NCI-H1092 treated with DMSO at 0.1 percent for 48 hours (cell line): ENCODE measurements at places on chromosomes 11 and 22.

DNA sequence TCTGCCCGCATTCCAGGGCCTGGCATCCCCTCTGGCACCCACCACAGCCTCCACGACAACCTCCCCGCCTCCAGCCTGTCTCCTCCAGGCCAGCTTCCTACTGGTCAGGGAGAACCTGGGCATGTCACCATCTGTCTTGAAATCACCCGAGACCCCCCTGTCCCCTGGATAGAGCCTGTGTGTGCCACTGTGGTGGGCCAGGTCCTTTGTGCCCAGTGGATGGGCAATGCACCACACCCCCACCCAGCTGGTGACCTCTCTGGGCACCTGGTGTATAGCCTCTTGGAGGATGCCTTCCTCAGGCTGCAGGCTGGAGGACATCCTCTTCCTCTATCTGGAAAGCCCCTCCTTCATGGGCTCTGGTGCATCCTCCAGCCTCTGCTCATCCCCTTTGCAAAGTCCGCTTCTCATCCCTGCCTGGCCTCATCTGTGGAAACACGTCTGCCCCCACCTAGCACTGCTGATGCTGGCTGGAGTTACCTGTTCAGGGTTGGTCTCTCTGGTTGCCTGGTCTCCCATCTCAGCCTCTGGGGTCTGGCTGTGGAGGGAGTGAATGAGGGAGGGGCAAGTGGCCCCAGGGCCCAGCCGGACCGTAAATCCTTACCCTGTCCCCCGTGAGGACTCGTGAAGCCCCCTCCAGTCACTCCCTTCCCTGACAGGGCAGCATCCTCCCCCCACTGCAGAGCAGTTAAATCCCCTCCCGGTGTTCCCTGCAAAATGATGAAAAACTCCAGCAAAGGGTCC, 589.6 kb downstream of the TBC1D22A start:
- DNase-seq = no peak

DNA sequence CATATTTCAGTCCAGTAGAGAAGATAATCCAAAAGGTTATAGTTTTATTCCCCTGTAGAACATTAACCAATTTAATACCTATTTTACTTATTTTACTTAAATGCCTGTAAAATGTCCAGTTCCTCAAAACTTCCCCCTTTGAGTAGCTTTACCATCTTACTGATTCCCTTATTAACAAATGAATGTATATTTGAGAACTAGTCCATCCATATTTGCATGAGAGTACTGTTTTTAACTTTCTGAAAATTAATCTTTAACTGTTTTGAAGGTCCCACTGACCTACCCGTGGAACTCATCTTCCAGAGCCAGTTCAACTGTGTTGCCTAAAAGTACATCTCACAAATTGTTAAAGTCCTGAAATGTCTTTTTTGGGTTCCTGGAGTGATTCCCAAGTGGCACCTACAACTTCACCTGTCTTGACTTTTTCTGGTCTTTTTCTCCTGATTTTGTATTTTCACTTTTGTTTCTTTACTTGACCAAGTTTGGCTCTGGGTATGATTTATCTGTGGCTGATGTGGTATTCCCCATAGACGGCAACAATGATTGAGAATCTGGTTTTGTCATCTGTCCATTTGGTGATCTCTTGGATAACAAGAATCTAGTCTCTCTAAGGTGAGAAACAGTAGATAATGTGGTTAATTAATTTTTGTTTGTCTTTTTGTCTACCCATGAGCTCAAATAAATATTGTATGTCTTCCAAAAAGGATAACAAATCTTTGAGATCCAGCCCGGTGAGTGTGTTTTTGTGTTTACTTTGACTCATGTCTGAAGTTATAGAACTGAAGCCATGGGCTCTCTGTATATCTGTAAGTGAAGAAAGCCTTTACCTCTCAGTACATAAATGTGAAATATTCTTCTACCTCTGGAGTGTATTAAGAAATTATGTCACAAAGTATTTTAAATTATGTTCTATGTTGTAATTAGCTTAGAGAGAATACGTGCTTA, 174.2 kb downstream of the ETS1 start:
- no peak for DNase-seq

DNA sequence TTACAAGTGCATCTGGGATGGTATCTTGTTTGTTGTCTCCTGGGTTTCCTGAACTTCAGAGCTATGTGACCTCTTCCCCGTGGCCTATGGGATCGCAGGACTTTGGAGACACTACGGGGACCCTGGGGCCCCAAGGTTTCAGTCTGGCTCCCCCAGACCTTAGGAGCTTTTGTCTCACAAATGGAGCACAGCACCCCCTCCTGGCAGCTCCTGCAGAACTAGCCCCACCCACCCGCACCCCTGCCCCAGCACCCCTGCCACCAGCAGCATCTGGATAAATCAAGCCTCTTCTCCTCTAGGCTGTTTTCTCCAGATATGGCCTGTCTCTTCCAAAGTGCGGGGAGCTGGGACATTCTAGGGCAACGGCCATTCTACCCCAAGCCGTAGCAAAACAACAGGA, 10.4 kb downstream of the RCOR2 start:
- no peak for DNase-seq

DNA sequence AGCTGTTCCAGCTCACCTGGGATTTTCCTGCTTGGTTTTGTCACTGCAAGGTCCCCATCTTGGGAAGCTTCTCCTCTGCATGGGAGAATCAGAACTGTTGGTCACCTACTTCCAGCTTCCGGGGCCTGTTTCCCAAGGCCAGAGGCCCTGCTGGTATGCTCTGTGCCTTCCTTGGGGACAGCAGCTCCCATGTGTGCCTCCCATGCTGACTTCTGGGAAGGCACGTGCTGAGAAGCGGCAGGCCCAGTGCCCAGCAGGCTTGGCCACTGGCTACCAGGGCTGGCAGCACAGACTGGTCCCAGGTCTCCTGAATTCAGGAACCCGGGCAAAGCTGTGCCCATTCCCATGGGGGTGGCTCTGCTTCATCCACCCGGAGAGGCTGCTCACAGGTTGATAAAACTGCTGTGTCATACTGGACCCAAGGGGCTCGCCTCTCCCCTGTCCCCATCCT, 33.8 kb downstream of the MYEOV start:
- no peak for DNase-seq

DNA sequence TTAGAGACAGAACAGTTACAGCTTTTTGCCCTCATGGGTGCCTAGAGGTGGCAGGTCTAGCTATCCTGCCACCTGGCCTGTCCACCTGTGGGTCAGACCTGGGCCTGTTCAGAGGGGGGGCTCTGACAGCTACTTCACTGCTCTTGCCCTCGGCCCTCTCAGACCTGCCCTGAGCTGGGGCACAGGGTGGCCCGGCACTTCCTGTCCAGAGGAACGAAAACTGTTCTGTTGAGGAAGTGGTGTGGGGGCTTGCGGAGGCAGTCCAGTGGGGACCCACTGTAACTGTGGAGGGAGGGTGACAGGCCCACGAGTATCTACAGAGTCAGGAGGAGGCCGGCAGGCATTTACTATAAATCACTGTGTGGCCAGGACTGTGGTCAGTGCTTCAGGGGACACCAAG, 16.2 kb downstream of the TESMIN start:
- no peak for DNase-seq

DNA sequence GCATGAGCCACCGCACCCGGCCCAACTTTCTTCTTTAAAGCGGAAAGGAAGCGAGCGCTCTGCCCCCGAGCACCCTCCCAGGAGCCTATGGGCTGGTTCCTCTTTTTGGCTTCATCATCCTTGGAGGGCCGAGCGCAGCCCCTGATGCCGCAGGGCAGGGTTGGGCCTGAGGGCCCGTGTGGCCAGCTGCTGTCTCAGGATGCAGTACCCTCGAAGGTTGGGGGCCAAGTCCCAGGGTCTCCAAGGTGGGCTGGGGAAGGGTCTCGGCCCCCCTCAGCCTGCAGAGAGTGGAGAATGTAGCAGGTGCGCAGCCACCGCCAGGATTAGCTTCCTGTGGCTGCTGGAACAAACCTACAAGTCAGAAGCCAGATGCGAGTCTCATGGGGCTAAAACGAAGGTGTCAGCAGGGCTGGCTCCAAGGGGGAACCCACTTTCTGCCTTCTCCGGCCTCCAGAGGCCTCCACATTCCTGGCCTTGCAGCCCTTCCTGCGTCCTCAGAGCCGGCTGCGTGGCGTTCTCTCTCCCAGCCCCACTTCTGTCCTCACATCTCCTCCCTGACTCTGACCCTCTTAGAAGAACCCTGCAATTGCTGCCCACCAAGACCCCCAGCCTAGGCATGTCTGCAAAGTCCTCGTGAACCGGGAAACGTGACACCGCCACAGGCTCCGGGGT, 2.9 kb downstream of the PANX2 start:
- DNase-seq = no peak

DNA sequence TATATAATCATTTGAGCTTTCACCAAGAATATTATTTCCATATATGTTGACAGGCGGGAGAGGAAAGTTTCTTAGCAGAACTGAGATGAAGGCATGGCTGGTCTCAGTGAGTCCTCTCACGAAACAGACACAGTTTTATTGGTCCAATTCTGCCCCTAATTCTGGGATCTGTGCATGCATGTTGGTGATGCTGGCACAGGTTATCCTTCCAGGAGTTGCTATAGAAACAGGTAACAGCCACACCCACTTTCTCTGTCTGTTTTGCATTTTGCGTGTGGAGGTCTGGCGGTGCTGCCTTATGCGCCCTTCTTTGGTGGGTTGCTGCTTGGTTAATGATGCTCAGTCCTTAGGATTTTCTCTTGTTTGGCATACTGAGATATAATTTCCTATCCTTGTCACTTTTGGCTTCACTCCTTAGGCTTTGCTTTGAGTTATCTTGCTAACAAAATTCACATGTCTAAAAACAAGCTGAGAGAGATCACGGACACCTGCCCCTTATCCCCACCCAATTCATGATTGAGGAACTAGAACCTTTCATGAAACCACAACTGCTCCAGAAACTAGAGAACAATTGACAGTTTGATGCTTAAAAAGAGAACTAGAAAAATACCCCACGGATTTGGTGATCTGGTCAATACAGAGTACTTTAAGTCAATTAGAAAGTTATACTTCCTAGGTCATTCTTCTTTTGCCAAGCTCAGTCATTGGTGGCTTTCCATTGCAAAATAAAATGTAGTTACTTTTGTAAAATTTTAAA, 189.3 kb downstream of the FAT3 start:
- no peak for DNase-seq

- no peak for DNase-seq
These were observed 61.5 kb upstream of the EP300 start for GRCh38 chr22:41030891-41031290.

DNA sequence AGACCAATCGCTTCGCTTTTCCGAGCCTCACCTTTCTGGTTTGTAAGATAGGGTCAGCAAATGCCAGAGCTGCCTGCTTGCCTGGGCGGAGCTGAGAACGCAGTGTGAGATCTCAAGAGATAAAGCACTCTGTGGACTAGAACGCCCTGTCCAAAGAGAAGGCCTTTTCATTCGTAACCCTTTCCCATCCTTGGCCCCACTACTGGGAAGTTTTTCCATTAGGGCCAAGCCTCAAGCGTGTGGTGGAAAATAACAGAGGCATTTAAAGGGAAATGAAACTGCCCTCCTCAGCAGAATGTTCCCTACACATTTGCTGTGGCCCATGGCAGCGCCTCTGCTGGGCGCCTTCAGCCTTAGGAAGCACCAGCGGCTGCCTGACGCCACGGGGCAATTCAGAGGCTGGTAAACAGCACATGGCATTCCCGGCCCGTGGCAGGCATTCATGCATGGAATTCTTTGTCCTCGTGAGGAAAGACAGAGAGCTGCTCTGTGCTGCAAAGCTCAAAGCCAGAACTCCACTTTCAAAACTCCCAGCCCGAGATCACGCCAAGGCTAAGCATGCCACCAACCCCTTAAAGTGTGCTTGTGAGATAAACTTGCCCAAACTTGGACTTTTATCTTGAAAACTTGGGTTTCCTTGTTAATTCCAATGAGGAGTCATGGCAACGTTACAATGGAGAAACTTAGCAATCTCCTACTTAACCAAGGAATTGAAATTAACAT, 38.1 kb downstream of the AHNAK start:
- no peak for DNase-seq

DNA sequence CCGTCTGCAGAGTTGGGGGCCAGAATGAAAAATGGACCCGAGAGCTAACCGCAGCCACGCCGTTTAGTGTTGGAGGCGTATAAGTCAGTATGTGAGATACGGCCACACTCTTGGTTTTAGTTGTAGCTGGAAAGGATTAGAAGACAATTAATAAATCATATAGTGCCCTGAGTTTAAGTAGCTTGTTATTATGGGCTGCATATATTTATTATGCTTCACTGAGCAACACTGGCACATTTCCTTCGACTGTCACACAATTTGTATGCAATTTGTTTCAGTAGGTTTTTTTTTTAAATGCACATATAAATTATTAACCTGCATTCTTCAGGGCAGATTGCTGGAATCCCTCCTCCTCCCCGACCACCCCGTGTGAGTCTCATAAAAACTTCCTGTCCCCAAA, 56.9 kb downstream of the PKNOX2 start:
- no peak for DNase-seq

- no peak for DNase-seq
These were observed 40.0 kb downstream of the ZC3H12C start for GRCh38 chr11:110133160-110133559.

DNA sequence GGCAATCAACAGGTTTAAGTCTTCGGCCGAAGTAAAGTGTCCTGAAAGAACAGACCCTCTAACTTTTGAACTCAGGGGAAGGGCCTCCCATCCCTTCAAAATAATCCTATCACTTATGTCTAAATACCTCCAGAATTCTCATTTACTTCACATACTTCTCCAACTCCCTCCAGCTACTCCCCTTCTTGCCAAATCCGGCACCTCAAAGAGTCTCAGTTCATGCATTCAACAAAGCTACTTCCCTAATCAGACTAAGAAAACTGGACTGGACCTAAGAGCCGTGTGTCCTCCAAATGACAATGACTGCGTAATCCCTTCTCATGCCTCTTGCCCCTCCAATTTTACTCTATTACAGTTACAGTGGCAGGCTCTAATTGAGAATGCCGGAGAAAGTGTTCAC, 1.3 kb downstream of the DDB1 start:
- DNase-seq = no peak

- DNase-seq = no peak
These were observed 20.5 kb upstream of the RBFOX2 start for GRCh38 chr22:36048911-36049677.

GRCh38 chr22:45804986-45805325, 133.3 kb downstream of the ATXN10 start:
- DNase-seq = no peak

DNA sequence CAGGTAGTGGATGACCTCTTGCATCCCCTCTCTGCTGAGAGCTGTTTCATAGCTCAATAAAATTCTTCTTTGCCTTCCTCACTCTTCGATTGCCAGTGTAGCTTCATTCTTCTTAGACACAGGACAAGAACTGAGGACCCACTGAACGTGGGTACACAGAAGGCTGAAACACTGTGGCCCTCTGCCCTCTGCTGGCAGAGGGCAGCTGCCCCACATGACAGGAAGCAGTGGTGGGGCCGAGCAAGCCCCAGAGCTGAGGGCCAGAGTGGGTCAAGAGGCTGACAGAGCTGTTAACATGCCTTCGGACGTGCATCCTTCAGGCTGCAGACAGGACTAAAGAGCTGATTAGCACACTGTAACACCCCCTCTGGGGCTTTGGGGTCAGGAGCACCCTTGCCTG, 15.6 kb downstream of the SMC1B start:
- no peak for DNase-seq

DNA sequence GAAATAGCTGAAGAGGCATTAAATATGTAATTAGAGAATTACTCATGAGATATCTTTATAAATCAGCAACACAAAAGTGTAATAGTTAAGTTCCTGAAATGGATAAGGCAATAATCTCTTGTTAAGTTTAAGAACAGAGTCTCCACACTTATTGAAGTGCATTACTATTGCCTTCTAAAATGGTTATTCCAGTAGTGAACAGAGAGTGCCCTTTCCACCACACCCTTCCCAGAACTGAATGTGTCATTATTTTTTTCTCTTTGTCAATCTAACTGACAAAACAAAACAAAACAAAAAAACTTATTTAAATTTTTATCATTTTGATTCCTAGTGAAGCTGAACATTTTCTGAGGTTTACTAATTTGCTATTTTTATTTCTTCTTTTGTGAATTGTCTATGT, 9.2 kb upstream of the PRRG4 start:
- DNase-seq = no peak
